ENCODE measurements at places on chromosomes 7 and 10. TPM values are rescaled to one million over a fixed set of nuclear protein-coding genes. Genes with fewer than 3 reads are reported as not detected.

The CH25H gene
- 0.49 TPM for total RNA-seq

The KCND2 gene
- total RNA-seq = not detected

The LDB3 gene
- total RNA-seq = not detected

GRCh38 chr7:101882595-101883564 lies 65.5 kb downstream of the CUX1 start:
- peak; percentile 99 for DNase-seq

The ZNF488 gene
- 0.12 TPM for total RNA-seq
